NCI-H1105 (cell line): ENCODE measurements at places on chromosomes 12 and 14.

GRCh38 chr14:75879031-75879430 lies 102.8 kb downstream of the TGFB3 start:
- DNase-seq: no peak

GRCh38 chr14:68199554-68200151 lies 380.1 kb downstream of the RAD51B start:
- no peak for DNase-seq

GRCh38 chr14:37443461-37443860 lies 151.6 kb downstream of the FOXA1 start:
- no peak for DNase-seq

GRCh38 chr14:70780396-70781075 lies 28.8 kb downstream of the MAP3K9 start:
- DNase-seq: peak; percentile 61

GRCh38 chr14:57871459-57872080 lies 5.7 kb upstream of the SLC35F4 start:
- no peak for DNase-seq

GRCh38 chr12:70721216-70721615 lies 84.0 kb upstream of the PTPRB start:
- DNase-seq: no peak

DNA sequence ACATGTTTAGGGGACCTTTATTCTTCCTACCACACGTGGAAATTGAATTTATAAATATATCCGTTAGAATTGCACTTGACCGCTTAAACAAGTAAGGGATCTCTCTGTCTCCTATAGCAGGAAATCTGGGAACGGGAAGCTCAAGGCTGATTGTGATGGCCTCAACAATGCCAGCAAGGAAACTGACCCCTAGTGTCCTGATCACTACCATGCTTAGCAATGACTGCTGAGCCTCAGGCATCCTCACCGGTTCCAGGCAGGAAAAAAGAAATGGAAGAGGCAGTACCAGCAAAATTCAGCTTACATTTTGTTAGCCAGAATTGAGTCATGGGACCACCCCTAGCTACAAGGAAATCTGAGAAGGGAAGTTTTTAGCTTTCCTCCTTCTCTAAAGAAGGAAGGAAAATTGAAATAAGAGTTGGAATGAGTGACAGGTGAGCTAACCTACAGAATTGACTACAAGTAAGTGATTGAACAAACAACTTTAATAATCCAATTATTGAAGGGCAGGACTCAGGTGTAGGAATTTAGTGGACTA lies 43.9 kb upstream of the AMN1 start:
- no peak for DNase-seq

DNA sequence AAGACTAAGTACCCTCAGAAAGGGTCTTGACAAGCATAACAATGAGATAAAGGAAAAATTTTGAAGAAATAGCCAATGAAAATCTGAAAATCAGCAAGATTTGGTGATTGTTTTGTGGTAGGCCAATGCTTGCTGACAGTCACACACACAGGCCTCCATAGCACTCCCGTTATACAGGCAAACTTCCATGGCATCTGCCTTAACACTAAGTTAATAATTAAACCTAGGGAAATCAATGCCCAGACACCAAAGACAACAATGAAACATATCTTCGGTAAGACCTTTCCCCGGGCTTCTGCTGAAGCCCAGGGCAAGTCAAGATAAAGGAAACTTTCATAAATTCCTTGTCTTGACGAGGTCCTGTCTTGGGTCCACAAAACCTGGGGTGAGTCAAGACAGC lies 18.6 kb upstream of the RERGL start:
- DNase-seq: no peak

- no peak for DNase-seq
Measured at GRCh38 chr12:57049890-57050289, at the start of gene MYO1A. Gene MYO1A (minus strand): TSS chr12:57050129. CDS start chr12:57048323, 1,806 bp downstream.

DNA sequence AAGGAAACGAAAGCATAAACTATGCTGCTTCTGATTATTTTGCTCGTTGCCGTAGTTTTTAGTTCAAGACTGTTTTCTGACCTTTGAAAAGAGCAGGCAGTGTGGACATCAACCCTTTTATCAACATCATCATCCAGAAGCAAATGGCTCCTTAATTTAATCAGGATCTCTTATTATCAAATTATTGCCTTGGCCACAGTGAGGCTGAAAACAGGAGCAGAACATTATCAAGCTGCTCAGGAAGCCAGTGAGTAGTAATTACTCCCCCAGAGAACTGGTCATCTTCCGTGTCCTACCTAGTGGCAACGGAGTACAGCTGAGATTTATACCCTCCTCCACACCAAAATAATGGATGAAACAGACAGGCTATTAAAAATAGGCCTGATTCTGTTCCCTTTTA lies 2.2 kb upstream of the DIABLO start:
- no peak for DNase-seq

- no peak for DNase-seq
Measured at GRCh38 chr14:45258073-45258472, 5.1 kb upstream of the MIS18BP1 start.

DNA sequence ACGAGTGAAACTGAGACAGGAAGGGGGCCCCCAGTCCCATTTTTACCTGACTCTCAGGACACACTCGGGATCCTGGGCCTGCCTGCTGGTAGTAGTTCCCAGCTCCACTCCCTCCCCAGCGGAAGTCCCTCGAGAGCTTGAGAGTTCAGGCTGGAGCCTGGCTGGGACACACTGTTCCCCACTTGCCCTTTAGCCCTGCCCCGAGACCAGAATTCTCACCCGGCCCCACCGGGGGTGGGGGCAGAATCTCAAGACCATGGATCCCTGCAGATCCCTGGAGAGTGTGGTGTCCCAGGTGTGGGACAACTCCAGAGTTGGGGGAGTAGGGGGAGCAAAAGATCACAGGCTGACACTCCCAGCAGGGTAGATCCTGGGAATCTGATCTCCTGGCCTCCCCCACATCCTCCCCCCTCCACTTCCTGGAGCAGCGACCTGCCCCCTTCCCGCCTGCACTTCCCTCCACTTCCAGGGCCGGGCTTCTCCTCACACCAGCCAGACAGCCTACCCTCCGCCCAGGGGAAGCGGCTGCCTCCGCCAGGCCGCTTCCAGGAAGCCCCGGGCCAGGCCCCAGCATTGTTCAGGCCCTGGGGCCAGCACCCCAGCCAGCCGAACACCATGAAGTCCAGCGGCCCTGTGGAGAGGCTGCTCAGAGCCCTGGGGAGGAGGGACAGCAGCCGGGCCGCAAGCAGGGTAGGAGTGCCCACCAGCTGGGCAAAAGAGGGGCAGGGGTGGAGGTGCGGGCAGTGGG lies at the start of gene TNS2:
Gene TNS2 (plus strand): TSS at position 495 of the 748 bp plus-strand sequence. CDS start 121 bp downstream, at position 616.
- no peak for DNase-seq

GRCh38 chr14:78627114-78627513 lies 456.9 kb downstream of the NRXN3 start:
- no peak for DNase-seq

DNA sequence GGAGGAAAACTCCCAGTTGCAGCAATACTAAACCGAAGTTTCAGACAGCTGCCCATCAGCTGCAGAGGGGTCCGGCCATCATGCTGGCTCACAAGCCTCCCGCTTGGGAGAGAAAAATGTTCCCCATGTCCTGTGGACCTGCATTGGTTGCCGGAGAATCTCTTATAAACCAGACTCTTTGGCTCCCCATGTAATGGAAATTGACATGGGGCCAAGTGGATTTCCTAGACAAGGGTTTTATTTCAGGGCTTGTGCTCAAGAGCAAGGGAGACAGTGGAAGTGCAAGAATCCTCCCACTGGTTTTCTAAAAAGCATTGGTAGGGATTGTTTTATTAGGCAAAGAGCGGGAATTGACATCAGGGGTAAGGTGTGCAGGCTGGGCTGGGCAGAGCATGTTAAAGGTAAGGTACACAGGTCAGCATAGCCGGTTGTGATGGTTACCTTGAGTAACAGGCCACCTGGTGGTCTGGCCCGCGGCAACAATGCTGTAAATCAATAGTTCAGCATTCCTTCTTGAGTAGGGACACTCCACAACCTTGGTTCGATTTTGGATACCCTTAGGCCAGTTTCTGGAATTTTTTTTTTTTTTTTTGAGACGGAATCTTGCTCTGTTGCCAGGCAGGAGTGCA lies 135.4 kb downstream of the UNC79 start:
- DNase-seq: no peak

DNA sequence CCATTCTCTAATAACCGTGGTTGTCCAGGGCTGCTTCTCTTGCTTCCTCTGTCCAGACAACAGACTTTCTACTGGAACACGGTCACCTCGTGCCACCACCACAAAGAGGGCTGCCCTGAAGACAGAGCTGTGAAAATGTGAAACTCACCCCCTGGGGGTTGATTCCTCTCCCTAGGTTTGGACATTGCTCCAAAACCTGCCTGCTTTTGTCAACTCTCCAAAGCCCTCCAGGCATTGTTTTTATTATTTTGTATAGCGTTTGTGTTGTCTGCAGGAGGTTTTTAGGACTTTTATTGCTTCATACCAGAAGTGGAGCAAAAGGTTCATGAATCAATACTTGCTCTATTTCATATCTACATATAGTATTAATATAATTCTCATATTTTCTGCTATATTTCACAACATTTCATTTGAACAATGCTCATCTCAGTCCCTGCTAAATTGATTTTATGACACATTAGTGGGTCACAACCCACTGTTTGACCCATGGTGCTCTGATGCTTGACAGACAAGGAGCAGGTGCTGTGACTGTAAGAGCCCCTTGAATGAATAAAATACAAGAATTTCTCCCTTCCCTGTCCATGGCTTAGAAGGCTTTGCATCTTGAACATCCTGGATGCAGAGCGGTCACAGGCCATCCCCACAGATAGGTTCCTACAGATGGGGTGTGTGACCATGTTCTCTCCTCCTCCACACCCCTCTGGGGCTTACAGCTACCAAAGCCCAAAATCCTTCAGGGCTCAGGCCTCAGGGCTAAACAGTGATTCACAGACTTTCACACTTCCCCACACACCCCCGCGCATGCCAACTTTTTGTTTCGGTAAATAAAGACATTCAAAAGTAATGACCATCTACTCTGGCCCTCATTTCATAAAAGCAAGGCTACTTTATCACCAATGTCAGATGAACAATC lies 20.6 kb upstream of the EML1 start:
- no peak for DNase-seq

DNA sequence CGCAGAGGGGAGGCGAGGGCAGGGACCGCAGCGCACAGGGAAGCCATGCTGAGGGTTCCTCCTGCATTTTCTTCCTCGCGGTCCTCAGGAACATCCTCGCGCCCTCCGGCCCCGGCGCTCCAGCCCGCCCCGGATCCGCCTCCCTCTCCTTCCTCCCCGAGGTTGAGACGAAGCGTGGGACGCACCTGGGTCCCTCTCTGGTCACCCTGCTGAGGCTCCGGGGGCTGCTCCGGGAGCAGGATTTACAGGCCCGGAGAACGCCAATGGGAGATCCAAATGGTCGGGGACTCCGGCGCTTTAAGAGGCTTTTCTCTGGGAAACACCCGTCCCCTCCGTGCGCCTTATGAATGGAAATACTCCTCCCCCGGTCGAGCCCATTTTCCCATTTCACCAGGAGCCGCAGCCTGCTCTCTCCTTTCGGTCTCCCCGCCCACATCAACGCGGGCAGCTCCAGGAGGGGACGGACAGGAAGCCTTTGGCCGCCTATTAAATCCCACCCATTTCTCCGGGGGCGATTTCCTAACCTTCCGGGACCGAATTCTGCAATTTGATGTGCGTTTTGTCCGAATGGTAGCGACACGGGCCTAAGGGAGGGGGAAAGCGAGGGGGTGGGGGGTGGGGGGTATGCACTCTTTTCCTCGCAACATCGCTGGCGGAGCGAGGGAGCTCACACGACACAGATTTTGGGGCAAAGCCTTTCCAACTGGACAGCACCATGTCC lies at the start of gene UNC79:
Gene UNC79 (plus strand): TSS at position 625 of the 721 bp plus-strand sequence. CDS start 91 bp downstream, at position 716.
- DNase-seq: peak; percentile 86

DNA sequence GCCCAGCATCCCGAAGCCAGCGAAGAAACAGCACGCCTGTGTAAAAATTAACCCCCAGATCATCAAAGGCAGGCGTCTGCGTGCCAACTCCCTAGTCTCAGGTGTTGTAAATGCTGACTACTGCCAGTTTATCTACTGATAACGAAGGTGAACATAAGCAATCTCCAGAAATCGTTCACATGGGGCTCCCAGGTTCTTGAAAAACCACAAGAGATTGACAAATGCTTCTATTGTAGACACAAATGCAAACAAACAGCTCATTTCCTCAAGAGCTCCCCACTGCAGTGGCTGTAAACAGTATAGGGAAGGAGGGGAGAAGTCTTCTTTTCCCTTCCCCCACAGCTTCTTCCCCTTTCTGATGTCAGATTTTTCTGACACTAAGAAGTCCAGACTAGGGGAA lies 5.3 kb upstream of the PLEKHG3 start:
- DNase-seq: no peak

- DNase-seq: peak; percentile 80
Measured at GRCh38 chr14:36507847-36508417, 12.1 kb downstream of the NKX2-1 start.

GRCh38 chr12:25347716-25348592 lies 97.2 kb upstream of the KRAS start:
- DNase-seq: no peak

DNA sequence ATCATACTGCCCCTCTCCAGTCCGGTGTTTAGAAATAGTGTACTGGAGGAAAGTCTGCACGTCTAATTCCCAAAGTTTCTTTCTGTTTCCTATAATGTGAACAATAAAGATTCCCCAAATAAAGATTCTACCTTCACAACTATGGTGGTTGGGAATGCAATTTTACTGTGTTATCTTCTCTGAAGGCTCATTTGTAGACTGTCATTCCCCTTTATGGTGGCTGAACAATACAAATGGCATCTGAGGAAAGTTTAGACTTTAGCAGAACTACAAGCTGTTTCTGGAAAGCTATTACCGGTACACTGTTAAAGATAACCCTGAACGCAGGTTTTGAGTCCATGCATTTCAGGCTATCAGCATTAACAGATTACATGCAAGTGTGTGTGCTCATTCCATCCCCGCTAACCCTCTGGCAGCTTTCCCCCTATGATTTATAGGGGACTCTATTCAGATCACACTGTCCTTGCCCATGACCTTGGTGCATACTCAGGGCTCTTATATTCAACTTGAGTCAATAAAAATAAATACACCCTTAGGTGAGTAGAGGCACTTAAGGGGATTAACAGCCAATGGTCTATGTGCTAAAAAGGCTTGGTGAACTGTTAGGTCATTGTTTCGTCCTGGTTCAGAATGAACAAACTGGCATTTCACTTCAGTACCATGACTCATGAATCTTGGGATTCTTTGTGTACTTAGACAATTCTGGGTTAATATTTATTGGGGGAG lies 60.7 kb upstream of the PYGL start:
- no peak for DNase-seq

DNA sequence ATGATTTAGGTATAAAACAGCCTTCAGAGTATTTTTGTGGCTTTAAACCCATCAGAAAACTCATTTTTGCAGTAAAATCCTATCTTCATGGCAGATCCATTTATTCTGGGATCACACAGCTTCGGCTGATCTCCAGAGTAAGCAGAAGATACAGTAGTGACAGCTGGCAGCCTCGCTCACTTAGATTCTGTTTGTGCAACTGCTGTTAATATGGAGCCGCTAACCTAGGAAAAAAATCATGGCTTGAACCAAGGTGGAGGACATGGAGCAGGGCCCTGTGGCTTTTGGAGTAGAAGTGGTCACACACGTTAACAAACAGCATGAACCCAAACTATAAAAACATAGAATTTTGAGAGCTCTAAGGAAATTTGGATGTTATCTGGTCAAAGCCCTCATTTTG lies 137.2 kb upstream of the ARHGAP5 start:
- DNase-seq: no peak
